ENCODE measurements at places on chromosomes 12 and 14.

DNA sequence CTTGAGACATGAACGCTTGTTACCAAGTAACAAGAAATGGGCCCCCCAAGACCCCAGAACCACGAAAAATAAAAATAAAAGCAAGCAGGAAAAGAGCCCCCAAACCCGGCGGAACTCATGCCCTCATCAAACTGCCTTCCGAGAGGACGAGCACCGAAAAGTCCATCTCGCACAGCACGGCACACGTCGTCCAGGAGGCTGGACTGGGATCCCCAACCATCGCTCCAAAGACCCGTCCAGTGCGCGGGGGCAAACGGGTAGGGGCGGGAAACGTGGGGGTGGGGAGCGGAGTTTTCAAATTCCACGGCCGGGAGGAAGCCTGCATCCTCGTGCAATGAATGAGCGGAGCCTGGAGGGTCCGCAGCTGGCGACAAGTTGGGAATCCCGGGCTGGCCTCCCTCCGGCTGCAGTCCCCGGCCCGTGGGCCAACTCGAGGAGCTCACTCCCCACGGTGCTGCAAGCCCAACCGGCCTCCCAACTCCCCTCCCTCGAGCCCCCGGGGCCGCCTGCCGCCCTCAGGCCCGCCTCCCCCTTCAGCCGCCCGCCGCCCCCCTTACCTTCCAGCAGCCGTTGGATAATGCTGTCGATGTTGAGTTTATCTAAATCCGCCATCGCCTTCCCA is 484 bp downstream of the PPP1CC start:
- DNase-seq, result no peak

DNA sequence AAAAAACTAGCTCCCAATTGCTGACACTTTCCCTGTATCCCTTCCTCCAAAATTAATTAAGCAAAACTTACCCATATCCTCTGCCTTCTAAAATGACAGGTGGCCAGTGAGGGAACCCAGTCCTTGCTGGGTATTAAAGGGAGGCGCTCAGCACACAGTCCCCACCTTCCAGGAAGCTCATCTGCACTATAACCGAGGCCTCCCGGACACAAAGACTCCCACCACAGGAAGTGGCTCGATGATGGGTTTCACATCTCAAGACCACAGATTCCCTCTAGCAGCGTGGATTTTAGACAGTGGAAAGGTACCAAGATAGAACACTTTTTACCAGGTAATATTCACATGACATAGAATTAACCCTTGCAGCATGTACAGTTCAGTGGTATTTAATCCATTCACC is 126.8 kb upstream of the NCOR2 start:
- peak; percentile 23 for DNase-seq

DNA sequence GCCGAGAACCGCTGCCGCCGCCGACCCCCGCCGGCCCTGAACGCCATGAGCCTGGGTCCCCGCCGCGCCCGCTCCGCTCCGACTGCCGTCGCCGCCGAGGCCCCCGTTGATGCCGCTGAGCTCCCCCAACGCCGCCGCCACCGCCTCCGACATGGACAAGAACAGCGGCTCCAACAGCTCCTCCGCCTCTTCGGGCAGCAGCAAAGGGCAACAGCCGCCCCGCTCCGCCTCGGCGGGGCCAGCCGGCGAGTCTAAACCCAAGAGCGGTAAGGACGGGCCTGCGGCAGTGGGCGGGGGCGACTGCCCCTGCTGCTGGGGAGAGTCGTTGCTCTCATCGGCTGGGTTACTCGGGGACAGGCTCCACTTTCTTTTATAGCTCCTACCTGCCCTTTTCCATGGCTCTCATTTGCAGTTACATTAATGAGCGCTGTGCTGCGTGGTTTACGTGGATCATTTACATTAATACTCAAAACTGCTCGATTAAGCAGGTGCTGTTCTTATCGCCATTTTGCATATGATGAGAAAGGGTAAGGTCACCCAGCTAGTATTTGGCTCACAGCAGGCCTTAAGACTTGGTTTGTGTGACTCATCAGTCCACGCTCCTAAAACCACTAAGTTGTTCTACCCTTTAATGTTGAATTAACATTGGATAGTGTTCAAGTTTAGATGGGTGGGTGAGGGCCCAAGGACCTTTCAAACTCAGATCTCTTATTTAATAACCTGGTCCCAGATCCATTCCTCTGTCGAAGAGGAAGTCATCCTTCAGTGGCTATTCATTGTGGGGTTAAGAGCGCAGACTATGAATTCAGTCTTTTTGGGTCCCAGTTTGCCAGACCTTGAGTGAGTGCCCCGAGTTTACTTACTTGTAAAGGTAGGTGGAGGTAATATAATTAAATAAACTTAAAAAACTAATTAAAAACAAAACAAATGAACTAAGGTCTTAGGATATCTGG is 823 bp downstream of the RNF10 start:
- DNase-seq, result peak; percentile 53

GRCh38 chr14:102695167-102695555 is 82.1 kb upstream of the TRAF3 start:
- DNase-seq, result no peak

DNA sequence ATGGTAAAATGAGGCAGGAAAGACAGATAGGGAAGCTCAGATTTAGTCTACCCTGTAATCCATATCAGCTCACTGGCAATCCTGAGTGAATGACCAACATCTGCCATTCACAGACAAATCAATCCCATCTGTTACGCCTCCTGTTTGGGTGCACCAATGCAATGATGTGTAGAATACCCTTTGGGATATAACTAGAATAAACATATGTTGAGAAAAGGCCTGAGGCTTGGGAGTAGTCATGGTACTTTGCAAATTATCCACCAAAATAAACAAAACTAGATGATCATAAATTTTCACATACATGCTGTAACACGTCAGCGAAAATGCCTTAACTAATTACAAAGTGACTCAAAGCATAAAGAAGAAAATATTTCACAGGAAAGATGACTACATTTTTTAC is 78.8 kb downstream of the KCNC2 start:
- DNase-seq, result no peak

All from Right ventricle myocardium superior (tissue), 1 donor.